ENCODE measurements at places on chromosomes 11 and 22. TPM values are rescaled to one million over a fixed set of nuclear protein-coding genes. Genes with fewer than 3 reads are reported as not detected.

The USH1C gene
- 301 TPM for polyA plus RNA-seq

DNA sequence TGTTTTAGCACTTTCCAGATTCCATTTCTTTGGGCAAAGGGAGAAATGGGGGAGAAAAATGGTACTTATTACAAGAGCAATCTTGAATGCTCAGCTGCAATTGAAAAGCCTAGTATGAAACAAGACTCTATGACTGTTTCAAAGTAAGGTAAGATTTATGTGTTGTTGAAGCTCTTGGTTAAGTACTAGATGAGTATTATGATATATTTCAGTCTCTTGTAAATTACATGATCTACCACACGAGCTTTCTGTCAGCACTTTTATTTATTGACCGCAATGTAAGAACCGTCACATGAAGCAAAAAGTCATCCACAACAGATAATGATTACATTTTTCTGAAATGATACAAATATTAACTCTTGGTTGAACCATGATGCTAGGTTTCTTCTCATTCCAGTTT lies 906.7 kb upstream of the CHORDC1 start:
- H3K27ac ChIP-seq: no peak overlapping the region
- no peaks in the 10 kb centered on the region for H3K36me3 ChIP-seq
- H3K27me3 ChIP-seq: no peaks in the 10 kb centered on the region
- no peak for DNase-seq

The SCUBE2 gene
- under 0.01 TPM for polyA plus RNA-seq

DNA sequence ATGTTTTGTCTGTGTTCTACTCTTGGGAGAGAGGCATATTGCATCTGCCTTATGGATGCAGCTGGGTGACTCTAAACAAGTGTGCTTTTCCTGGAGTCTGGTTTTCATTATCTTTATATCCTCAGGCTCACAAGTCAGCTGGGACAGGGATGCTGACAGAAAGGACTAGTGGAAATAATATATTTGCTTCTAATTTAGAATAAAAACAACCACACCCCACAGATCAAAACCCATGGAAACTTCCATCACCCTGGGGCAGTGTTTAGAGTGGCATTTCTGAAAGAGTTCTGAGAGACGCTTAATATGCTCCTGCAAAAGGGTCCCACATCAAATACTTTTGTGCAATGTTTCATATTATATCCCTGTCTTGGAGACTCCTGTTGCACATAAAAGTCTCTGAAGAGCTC lies 20.8 kb downstream of the KCNE3 start:
- no peak overlapping the region for H3K4me3 ChIP-seq
- peaks cover 25% of the 10 kb centered on the region for H3K4me1 ChIP-seq
- H3K27ac ChIP-seq: no peak overlapping the region
- H3K36me3 ChIP-seq: no peaks in the 10 kb centered on the region
- no peaks in the 10 kb centered on the region for H3K27me3 ChIP-seq

GRCh38 chr11:24496386-24496735 lies 492 bp upstream of the LUZP2 start:
- no peak overlapping the region for H3K27ac ChIP-seq
- no peaks in the 10 kb centered on the region for H3K4me1 ChIP-seq
- no peaks in the 10 kb centered on the region for H3K27me3 ChIP-seq

The SSRP1 gene
- 35.4 TPM for polyA plus RNA-seq

- no peak overlapping the region for H3K4me3 ChIP-seq
- H3K36me3 ChIP-seq: no peaks in the 10 kb centered on the region
- DNase-seq: no peak
- peaks cover 10% of the 10 kb centered on the region for H3K4me1 ChIP-seq
Measured at GRCh38 chr11:116730241-116730561, 42.6 kb downstream of the BUD13 start.
